ENCODE measurements at places on chromosomes 11 and 22. TPM values are rescaled to one million over a fixed set of nuclear protein-coding genes. Genes with fewer than 3 reads are reported as not detected.

GRCh38 chr22:22210375-22210774 is 34.2 kb upstream of the VPREB1 start:
- H3K4me3 ChIP-seq = no peak overlapping the region
- no peak overlapping the region for H3K27ac ChIP-seq
- peaks cover 13% of the 10 kb centered on the region for H3K4me1 ChIP-seq
- DNase-seq = no peak
- no peaks in the 10 kb centered on the region for H3K36me3 ChIP-seq

TREH gene
- total RNA-seq = 0.86 TPM

GRCh38 chr11:111414267-111414931 is 35.3 kb upstream of the POU2AF1 start:
- H3K4me1 ChIP-seq = peaks cover 68% of the 10 kb centered on the region
- H3K27ac ChIP-seq = no peak overlapping the region
- H3K4me3 ChIP-seq = no peak overlapping the region
- H3K27me3 ChIP-seq = no peaks in the 10 kb centered on the region

GRCh38 chr11:41456269-41456668 is 3.2 kb downstream of the LRRC4C start:
- no peak for DNase-seq
- no peak overlapping the region for H3K27ac ChIP-seq
- no peak overlapping the region for H3K4me3 ChIP-seq
- no peaks in the 10 kb centered on the region for H3K36me3 ChIP-seq

GRCh38 chr11:133531971-133532651 is at the start of gene OPCML:
OPCML (minus strand) TSS chr11:133532501.
- no peaks in the 10 kb centered on the region for H3K36me3 ChIP-seq
- DNase-seq = no peak
- H3K27ac ChIP-seq = no peak within 1 kb of the TSS
- H3K27me3 ChIP-seq = peaks cover 31% of the 10 kb centered on the region

DNA sequence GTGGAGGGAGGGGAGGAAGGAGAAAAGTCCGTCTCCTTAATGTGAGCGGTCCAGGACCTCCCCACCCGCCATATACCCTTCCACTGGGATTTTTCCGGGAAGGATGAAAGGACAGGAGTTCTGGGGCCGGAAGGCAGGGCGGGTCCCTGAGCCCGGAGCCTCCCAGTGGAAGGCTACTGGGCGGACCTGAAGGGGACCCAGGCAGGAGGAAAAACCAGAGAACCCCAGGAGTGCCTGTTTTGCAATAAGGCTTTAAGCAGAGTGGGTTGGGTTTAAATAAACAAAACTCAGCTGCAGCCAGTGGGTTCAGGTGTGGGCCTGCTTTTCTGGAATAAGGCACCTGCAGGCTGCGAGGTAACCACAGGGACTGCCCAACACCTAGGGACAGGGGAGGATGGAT is 1.7 kb upstream of the CELSR1 start:
- peaks cover 32% of the 10 kb centered on the region for H3K4me1 ChIP-seq
- no peak for DNase-seq
- peak overlapping the region; percentile 74 for H3K4me3 ChIP-seq
- H3K36me3 ChIP-seq = no peaks in the 10 kb centered on the region
- H3K27me3 ChIP-seq = peaks cover 4% of the 10 kb centered on the region

NXPE2 gene
- not detected for total RNA-seq

- DNase-seq = no peak
- peak overlapping the region; percentile 72 for H3K27ac ChIP-seq
- peaks cover 63% of the 10 kb centered on the region for H3K4me1 ChIP-seq
- peaks cover 6% of the 10 kb centered on the region for H3K36me3 ChIP-seq
- H3K27me3 ChIP-seq = no peaks in the 10 kb centered on the region
- no peak overlapping the region for H3K4me3 ChIP-seq
Observed at GRCh38 chr11:96144553-96144952, 198.4 kb downstream of the MAML2 start.

OR4A16 gene
- not detected for total RNA-seq

MPEG1 gene
- not detected for total RNA-seq

GRCh38 chr11:59206635-59207034 is 6.1 kb downstream of the MPEG1 start:
- no peak overlapping the region for H3K4me3 ChIP-seq
- no peaks in the 10 kb centered on the region for H3K27me3 ChIP-seq
- no peak overlapping the region for H3K27ac ChIP-seq
- 0 out of 3 replicates have a peak, but pooled peaks cover 5% of the 10 kb centered on the region for H3K36me3 ChIP-seq

- H3K4me1 ChIP-seq = peaks cover 56% of the 10 kb centered on the region
- DNase-seq = no peak
- peak overlapping the region; percentile 92 for H3K4me3 ChIP-seq
- peak overlapping the region; percentile 93 for H3K27ac ChIP-seq
- H3K27me3 ChIP-seq = no peaks in the 10 kb centered on the region
Observed at GRCh38 chr11:62880231-62880802, 379 bp upstream of the SLC3A2 start.

MRGPRE gene
- not detected for total RNA-seq

DNA sequence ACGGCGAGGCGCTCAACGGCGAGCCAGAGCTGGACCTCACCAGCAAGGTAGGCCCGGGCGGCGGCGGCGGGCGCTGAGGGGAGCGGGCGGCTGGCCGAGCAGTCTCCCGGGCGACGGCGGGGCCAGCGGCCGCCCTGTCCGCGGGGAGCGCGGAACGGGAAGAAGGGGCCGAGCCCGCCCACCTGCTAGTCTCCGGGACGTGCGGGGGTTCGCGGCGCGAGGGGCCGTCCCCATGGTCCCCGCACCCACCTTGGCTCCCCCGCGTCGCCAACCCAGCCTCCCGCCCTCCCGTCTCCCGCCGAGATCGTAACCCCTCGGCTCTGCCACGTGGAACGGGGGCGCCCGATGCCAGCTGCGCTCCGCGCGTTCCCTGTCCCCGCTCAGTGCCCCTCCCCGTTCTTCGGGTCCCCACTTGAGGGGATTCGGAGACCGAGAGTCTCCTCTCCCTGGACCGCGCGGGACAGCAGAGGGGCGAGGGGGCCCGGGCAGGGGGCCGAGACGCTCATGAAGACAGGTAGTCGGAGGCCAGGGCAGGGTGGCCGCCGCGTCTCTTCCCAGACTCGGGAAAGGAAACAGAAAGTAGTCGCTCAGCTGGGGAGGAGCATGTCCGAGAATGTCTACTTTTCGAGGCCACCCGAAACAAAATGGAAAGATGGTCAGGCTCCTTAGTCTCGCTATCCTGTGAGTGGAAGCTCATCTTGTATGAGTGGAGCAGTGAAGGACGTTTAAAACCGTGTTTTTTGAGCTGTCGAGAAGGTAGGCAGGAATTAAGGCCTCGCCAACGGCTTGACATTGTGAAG is 557 bp downstream of the GTPBP1 start:
- H3K4me1 ChIP-seq = peaks cover 49% of the 10 kb centered on the region
- peak overlapping the region; percentile 74 for H3K27ac ChIP-seq
- H3K27me3 ChIP-seq = no peaks in the 10 kb centered on the region
- H3K4me3 ChIP-seq = peak overlapping the region; percentile 83

DNA sequence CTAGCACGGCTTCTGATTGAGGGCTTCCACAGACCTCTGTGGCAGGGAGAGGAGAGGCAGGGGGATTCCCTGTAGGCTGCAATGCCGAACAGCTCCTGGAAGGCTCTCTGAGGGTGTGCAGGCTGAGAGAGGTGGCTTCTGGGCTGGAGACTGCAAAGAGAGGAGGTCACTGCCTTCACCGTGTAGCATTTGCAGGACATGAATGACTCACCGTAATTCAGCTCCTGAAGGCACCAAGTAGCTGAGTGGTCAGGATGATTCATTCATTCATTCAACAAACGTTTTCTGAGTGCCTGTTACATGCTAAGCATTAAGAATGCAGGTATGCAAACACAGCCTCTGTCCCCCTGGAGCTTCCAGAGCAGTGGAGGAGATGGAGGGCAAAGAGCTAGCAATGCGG is 18.0 kb upstream of the EIF3D start:
- peaks cover 41% of the 10 kb centered on the region for H3K27me3 ChIP-seq
- 0 out of 2 replicates have a peak, but pooled peaks cover 9% of the 10 kb centered on the region for H3K4me1 ChIP-seq
- H3K4me3 ChIP-seq = no peak overlapping the region
- H3K36me3 ChIP-seq = no peaks in the 10 kb centered on the region

MMP3 gene
- 1.2 TPM for total RNA-seq

DNA sequence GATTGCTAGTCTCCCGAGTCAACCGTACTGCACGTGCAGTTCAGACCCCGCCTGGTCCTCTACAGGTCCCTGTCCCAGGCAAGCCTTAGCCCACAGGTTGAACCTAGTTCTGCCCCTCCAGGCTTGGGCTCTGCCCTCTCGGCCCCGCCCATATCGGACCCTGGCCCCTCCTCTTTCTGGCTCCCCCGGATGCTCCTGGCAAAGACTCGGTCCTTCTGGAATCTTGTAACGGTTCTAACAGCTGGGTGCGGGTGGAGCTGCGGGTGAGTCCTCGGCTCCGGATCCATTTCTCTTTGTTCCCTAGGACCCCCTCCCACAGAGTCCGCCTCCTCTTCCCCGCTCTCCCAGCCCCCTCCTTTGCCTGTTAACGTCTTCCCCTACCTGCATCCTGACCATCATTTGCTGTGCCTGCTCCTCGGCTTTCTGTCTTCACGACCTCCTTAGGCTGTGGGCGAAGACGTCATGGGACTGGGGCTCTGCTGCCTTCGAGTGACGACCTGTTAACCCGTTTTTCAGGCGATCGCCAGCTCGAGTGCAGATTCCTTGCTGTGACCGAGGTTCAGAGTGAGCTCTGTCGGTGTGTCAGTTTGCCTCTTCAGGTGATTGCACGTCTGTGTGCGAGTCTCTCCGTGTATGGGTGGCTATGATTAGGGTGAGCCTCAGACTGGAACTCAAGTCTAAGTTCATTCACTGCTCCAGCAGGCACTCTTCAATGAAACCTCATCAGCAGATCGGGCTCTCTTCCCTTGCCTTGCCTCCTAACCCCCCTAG is at the start of gene DNHD1:
Gene DNHD1, plus strand, starts transcription at position 212 of the 771 bp plus-strand sequence. CDS start 936 bp downstream, outside the sequence.
- no peak for DNase-seq
- no peaks in the 10 kb centered on the region for H3K4me1 ChIP-seq
- H3K36me3 ChIP-seq = peaks cover 16% of the 10 kb centered on the region
- H3K27me3 ChIP-seq = no peaks in the 10 kb centered on the region

GAL3ST1 gene
- total RNA-seq = 1.8 TPM

SHISAL1 gene
- not detected for total RNA-seq

FGF4 gene
- not detected for total RNA-seq

DNA sequence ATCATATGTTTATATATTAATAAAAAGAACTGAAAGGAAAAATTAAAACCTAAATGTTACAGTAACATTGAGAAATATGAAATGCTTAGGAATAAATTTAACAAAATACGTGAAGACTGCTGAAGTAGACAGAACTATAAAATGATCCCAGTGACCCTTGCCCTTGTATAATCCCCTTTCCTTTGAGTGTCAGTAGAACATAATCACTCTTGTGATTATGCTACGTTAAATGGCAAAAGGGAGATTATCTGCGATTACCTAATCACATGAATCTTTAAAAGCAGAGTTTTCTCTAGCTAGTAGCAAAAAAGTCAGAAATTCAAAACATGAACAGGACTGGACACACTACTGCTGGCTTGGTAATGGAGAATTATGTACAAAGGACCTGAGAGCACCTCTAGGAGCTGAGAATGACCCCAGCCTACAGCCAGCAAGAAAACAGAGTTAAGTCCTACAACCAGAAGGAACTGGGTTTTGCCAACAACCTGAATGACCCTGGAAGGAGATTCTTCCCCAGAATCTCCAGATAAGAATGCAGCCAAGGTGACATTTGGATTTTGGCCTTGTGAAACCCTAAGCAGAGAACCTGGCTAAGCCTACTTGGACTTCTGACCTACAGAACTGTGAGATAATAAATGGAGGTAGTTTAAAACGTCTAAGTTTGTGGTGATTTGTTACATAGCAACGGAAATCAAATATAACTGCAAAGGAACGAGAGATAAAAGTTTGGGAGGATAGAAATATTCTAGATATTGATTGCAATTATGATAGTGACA is 157.2 kb downstream of the ATG16L2 start:
- no peak for DNase-seq
- H3K27ac ChIP-seq = no peak overlapping the region
- no peaks in the 10 kb centered on the region for H3K4me1 ChIP-seq
- H3K4me3 ChIP-seq = no peak overlapping the region
- H3K36me3 ChIP-seq = peaks cover 15% of the 10 kb centered on the region
- no peaks in the 10 kb centered on the region for H3K27me3 ChIP-seq

- DNase-seq = no peak
- H3K4me3 ChIP-seq = no peak overlapping the region
- H3K4me1 ChIP-seq = no peaks in the 10 kb centered on the region
- H3K27ac ChIP-seq = no peak overlapping the region
Observed at GRCh38 chr11:93017821-93018690, 48.6 kb downstream of the MTNR1B start.

DNA sequence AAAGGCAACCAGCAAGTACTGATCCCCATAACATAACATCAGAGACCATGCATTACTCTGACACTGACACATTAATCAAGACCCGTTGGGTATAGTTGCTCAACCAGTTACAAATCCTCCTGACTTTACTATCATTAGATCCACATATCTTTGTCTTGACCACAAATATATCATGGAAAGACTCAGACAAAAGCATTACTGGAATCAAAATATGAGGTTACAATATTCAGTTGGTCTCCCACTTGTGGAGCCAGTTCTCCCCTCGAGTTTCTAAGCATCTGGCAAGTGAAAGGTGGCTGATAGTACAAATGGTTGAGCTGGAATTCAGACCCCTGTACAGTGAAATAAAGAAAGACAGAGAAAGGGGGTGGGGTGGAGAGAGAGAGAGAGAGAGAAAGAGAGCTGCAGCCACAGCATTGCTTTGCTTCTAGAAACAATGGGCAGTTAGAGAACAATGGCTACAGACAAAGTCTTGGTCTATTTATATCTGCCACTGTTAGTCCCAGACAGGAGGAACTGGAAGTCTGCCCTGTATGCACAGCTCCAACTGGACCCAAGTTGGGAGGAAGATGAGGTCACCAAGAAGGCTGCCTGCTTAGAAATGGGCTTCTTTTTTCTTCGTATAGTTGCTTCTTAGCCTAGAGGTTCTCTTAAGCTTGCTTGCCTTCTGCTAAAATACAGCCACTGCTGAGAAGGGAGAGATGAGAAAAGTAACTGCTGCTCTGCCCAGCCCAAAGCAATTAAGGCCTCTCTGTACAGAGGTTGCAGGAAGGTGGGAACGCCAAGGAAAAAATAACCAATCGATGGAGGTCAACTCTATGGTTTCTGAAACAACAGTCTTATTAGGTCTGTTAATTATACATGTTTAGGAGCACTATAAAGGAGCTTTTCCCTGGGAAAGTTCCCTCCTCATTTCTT is 85.5 kb downstream of the ETS1 start:
- no peaks in the 10 kb centered on the region for H3K4me1 ChIP-seq
- no peak overlapping the region for H3K27ac ChIP-seq
- H3K4me3 ChIP-seq = no peak overlapping the region
- H3K36me3 ChIP-seq = no peaks in the 10 kb centered on the region

- H3K4me1 ChIP-seq = no peaks in the 10 kb centered on the region
- no peaks in the 10 kb centered on the region for H3K36me3 ChIP-seq
- H3K4me3 ChIP-seq = no peak overlapping the region
- DNase-seq = no peak
- no peak overlapping the region for H3K27ac ChIP-seq
Observed at GRCh38 chr11:1890856-1891830, 552 bp downstream of the PRR33 start.

GRCh38 chr11:106101819-106102218 is 24.4 kb downstream of the AASDHPPT start:
- peaks cover 9% of the 10 kb centered on the region for H3K4me1 ChIP-seq
- no peaks in the 10 kb centered on the region for H3K27me3 ChIP-seq
- H3K27ac ChIP-seq = no peak overlapping the region

HORMAD2 gene
- total RNA-seq = not detected
